ENCODE measurements at places on chromosomes 7 and 10.

- DNase-seq = peak; percentile 46
Measured at GRCh38 chr10:133324198-133324792, 12.4 kb downstream of the CALY start.

DNA sequence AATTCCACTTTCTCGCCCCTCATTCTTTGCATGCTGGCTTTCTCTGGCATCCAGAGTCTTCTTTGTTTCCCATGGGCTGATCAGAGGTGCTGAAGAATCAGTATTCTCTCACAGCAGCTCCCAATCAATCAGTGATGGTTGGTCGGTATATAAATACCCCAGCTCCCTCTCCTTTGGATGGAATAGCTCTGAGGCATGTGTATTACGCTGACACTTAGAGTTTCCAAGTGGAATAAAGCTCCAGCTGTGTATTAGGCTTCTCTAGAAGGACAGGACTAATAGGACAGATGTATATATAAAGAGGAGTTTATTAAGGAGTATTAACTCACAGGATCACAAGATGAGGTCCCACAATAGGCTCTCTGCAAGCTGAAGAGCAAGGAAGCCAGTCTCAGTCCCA lies 218.3 kb upstream of the GRB10 start:
- DNase-seq = no peak

GRCh38 chr10:94088926-94089381 lies 95.2 kb downstream of the PLCE1 start:
- peak; percentile 35 for DNase-seq

- no peak for DNase-seq
Measured at GRCh38 chr7:128876978-128877755, 14.5 kb downstream of the ATP6V1F start.

- no peak for DNase-seq
Measured at GRCh38 chr7:47451851-47452205, 130.1 kb downstream of the TNS3 start.

Data from NCI-H226 (cell line).